Activated T-cell treated with anti-CD3 and anti-CD28 coated beads, Interleukin-2, amount 50 U/mL, for 1 hour (primary cell): ENCODE measurements at places on chromosomes 5 and 9.
A peak's percentile ranks its signal among the peaks of the same experiment; 100 is the strongest.

GRCh38 chr5:67921004-67921601 is 294.5 kb upstream of the PIK3R1 start:
- DNase-seq, result no peak

DNA sequence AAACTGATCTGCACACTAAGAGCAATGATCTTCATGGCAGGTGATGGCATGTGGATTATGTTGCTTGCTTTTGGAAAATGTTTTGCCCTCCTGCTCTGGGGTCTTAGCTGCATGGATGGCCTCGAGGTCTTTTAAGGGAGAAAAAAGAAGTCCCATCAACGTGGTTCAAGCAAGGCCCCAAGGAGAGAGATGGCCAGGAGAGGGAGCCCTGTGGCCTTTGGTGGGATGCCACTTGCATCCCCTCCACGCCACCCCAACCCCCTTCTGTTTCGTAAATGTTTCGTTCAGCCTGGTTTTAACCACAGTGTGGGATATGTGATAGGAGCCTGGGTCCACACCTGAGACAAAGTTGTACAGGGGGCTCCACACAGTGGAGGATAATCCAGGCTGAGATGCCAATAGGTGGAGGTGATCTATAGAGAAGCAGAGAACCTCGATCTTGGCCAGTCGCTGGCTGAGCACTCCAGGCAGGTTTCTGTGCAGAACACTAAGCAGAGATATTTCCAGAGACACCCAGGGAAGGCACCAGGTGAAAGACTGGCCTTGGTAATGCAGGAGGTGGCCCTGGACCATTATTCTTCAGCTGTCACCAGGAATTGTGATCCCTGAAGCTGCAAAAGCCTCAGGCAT is 25.8 kb upstream of the FRRS1L start:
- DNase-seq, result no peak

DNA sequence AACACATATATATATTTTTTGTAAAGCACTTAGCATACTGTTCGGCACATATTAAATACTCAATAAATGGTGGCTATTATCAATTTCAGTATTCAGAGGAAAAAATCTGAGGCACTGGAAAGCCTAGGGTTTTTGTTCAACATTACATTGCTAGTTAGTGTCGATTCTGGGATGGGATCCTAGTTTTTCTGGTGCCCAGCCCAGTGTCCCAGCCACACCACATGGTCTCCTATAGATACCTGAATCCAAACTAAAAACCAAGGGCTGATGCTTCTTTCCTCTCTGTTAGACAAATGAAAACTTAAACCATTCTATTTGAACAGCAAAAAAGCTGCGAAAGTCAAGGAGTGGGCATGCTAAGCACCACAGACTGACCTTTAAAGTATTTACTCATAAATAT is 810.7 kb upstream of the DMAC1 start:
- no peak for DNase-seq

DNA sequence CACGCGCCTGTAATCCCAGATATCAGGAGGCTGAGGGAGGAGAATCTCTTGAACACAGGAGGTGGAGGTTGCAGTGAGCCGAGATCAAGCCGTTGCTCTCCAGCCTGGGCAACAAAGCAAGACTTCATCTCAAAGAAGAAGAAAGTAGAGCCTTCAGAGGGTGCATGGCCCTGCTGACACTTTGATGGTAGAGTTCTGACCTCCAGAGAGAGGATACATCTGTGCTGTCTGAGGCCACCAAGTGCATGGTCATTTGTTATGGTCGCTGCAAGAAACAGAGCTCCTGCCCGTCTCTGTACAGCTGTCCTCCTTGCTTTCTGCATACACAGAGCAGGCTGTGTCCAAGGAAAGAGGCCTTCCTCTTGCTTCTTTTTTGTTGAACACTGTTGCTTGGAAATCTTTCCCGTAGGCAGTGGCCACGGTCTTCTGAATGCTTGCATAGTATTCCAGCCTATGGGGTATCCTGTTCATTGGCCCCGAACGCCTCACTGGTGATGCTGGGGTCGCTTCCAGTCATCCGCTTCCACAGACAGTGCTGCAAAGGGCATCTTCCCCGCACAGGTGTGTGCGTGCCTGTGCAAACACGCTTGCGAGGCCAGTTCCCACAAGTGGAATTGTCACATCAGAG is 36.8 kb upstream of the UNC5A start:
- DNase-seq, result no peak

DNA sequence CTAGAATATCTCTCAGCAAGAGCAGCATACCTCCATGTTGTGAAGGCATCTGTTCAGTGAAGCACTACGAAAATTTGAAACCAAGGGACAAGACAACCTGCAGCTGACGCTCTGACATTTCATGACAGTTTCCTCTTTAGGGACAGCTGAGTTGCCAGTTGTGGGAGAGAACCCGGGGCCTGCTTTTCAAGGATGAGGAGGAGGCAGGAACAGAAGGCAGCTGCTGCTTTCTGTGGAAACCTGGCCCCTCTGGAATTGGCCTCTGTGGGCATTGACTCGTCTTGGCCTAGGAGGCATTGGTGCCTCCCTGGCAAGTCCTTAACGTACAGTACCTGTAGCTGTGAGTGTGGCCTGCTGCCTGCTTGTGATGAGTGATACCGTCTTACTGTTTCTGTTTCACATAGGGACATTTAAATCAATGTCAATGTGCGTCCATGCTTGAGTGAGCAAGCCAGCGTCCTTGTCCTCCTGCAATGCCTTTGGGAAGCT is 21.6 kb downstream of the SLC46A2 start:
- no peak for DNase-seq

- no peak for DNase-seq
Measured at GRCh38 chr5:103901885-103902284, 339.3 kb upstream of the NUDT12 start.

GRCh38 chr5:3281366-3281765 is 314.3 kb upstream of the IRX1 start:
- no peak for DNase-seq

GRCh38 chr5:58002323-58002722 is 457.6 kb downstream of the PLK2 start:
- no peak for DNase-seq

- no peak for DNase-seq
Measured at GRCh38 chr5:179414459-179415261, 69.4 kb upstream of the ADAMTS2 start.

GRCh38 chr5:151041577-151042268 is 21.3 kb downstream of the GPX3 start:
- DNase-seq, result no peak

GRCh38 chr5:75546830-75547229 is 35.1 kb downstream of the POLK start:
- DNase-seq, result no peak

DNA sequence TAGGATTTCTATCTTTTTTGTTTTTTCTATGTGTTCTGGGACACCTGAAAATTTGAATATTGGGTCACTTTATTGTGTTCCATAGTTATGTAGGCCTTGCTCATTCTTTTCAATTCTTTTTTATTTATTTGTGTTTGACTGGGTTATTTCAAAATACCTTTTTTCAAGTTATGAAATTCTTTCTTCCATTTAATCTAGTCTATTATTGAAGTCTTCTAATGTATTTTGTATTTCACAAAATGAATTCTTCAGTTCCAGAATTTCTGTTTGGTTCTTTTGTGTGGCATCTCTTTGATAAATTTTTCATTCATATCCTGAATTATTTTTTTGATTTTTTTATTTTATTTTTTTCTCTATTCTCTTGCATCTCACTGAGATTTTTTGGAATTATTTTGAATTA is 628.8 kb downstream of the NR2F1-AS1 start:
- no peak for DNase-seq

DNA sequence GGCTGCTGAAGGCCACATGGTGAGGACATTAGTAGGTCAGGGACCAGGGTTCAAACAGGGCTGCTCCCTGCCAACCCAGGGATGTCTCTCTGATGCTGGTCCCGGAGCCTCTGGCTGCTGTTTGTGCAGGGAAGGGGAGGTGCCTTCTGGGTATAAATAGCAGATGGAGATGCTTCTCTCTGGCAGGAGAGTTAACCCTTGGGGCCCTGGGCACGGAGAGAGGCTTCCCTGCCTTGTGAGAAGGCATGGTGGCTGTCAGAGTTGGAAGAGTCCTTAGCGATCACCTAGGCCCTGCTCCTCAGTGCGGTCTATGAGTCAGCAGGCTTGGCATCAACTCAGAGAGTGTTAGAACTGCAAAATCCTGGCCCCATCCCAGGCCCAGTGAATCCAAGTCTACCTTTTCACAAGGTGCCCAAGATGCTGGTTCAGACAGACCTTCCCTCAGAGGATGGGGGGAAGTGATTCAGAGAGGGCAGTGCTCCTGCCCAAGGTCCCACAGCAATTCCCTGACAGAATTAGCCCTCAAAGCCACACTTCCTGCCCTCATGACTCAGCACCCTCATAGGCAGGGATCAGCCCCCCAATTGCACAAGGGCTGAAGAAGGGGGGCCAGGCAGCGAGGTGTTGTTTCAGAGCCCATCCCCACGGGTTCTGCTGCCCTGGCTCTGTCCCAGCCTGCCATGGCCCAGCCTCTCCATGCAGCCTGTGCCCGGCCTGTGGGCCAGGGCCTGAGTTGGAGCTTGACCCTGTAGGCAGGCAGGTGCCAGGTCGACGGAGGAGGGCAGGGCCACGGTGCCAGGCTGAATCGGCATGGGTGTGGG is 25.6 kb downstream of the CAMK2A start:
- DNase-seq, result no peak

DNA sequence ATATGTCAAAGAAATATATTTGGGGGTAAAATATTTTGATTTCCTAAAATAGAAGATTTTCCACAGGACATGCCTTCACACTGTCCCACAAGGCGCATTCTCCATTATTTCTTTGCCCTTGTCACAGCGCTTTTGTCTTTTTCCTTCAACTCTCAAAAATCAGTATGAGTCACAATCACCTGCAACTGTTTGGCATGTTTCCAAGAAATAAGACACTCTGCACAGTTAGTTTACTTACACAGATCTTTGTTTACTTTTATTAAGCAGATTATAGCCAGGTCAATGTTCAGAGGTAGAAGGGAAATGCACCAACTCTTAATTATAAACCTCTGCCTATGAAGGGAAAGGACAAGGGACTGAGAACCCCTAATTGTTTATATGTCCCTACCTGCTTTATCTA is 9.5 kb downstream of the CEMIP2 start:
- no peak for DNase-seq

GRCh38 chr9:19924080-19924479 is 135.2 kb upstream of the SLC24A2 start:
- DNase-seq, result no peak

- no peak for DNase-seq
Measured at GRCh38 chr5:14234204-14234603, 91.1 kb downstream of the TRIO start.

DNA sequence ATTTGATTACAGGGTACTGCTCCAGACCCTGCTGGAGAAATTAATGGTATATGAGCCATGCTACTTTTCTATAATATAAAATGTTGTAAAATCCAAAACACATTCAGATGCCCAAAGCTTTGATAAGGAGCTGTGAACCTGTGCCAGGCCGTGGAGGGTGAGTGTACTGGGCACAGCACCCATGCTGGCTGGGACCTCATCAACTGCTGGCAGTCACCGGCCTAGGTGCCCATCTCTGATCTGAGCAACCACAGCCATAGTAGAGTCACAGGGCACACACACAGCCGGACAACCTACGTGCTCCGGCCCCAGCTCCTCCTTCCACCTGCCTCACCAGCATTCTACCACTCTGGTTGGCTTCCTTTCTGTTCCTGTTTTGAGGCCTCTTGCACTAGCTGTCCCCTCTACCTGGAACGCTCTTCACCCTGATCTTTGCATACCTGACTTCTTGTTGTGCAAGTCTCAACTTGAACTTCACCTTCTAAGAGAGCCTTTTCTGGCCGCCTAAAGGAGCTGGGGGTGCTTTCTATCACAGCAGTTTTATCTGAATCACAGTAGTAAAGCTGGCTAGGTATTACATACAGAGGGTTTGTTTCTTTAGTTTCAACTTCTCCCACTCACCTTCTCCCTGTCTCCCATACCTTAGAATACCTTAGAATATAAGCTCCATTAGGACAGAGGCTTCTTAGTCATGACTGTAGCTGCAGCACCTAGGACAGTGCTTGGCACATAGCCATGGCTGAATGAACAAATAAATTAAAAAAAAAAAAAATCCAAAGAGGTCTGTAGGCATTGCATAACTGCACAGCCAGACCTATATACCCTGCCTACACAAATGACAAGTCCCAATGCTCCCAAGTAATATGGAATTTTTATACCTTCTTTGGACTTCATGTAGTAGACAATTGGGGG is 51.7 kb downstream of the MED27 start:
- no peak for DNase-seq

- peak; percentile 55 for DNase-seq
Measured at GRCh38 chr9:100472788-100473275, at the start of gene TMEFF1. Gene TMEFF1, plus strand, starts transcription at chr9:100473149. Its CDS starts 396 bp downstream, at chr9:100473545.

- no peak for DNase-seq
Measured at GRCh38 chr9:84101964-84102632, 121.5 kb downstream of the RMI1 start.

DNA sequence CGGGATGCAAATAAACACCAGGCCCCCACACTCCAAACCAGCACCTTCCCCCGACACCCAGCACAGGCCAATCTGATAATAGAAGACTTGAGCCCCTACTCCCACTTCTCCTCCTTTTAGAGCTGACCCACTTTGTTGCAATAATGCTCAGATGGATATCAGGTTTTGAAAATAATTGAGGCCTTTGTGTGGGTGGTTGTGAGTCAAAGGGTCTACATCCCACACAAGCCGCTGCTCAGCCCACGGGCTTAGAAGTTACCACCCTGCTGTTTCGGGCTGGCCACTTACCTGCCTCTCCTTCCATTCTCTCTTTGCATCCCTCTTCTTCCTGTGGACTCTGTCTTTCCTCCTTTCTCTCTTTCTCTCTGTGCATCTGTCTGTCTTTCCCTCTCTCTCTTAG is 36.2 kb upstream of the FOXI1 start:
- DNase-seq, result no peak

GRCh38 chr5:57817924-57818323 is 335.3 kb upstream of the ACTBL2 start:
- no peak for DNase-seq
